Foreskin fibroblast (primary cell): ENCODE measurements at places on chromosomes 5 and 9.

DNA sequence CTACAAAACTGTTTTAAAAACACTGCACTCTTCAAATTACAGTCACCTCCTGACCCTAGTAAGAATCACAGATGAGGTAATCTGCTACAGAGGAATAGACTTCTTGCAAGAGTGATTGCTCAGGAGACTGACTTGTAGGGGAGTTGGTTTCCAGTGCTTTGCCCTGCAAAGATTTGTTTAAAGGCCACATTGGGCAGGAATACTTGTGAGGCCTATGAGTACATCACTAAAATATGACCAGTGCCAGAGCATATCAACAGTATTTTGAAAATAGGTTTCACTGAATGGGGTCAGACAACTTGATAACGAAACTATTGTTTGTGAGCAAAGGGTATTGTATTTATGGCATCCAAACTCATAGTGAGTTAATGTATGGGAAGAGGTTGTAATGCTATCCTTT is 21.5 kb upstream of the CTNND2 start:
- no peak for DNase-seq

DNA sequence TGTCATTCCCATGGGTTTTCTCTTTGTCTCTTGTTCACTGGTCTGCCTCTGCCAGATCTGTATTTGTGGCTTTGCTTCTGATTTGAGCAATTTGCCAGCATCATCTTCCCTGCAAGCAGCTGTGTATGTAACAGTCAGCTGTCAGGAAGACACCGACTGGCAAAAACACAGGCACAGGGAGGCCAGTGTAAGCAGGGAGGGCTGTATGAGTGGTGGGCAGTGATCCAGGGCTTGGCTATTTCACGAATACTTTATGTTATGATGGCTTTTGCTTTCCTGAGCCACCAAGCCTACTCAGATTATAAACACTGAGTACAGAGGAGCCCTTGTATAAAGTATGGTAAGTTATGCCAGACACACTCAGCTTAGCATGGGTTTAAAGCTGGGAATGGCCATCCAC is 11.6 kb downstream of the BNIP1 start:
- DNase-seq, result no peak

GRCh38 chr5:122141751-122142150 is 12.4 kb downstream of the ZNF474 start:
- DNase-seq, result peak; percentile 41

DNA sequence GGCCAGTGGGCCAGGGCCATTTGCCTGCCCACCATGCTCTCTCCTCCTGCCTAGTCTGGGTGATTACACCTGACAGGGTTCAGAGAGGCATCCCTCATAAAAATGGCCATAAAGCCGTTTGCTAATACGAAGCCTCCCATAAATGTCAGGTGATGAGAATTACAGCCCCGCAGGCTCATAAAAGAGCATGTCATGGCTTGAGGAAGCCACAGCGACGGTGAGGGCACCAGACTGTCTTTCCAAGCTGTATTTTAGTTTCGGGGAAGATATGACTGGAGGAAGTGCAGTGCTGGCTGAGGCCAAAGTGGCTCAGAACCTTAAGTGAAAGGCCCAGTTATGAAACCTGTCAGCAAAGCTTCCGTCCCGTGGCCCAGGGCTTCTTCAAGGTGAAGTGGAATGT is 18.5 kb upstream of the TCERG1 start:
- no peak for DNase-seq

DNA sequence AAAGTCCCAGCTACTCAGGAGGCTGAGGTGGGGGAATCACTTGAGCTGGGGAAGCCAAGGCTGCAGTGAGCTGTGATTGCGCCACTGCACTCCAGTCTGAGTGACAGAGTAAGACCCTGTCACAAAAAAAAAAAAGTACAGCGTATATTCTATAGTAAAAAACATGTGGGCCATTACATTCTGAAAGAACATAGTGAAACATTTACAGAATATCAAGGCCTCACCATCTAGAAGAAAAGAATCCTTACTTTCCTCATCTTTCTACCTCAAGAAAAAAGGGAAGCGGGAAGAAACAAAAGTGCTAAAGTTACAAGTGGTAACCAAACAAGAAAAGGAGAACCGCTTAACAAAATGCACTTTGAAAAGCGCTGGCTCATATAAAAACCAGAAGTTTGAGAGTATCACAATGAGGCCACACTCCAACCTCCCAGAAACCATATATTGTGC is 5.7 kb upstream of the SYK start:
- no peak for DNase-seq

DNA sequence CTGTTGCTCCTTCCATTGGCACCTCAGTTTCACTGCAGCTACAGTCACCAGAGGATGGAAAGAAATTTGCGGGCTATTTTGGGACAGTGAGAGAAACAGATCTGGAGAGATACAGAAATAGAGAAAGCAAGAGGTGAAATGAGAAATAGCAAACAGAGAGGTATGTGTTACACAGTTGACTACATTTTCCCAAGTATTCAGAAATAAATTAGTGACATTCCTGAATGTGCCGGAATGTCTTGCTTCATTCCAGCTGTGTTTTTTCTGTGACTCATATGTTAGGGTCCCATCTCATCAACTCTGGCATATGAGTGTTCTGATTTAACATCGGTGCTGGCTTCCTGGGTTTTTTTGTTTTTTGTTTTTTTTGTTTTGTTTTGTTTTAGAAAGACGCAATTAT is 63.8 kb upstream of the ZNF462 start:
- peak; percentile 78 for DNase-seq

GRCh38 chr5:125401724-125402622 is 655.5 kb upstream of the ZNF608 start:
- DNase-seq, result no peak

DNA sequence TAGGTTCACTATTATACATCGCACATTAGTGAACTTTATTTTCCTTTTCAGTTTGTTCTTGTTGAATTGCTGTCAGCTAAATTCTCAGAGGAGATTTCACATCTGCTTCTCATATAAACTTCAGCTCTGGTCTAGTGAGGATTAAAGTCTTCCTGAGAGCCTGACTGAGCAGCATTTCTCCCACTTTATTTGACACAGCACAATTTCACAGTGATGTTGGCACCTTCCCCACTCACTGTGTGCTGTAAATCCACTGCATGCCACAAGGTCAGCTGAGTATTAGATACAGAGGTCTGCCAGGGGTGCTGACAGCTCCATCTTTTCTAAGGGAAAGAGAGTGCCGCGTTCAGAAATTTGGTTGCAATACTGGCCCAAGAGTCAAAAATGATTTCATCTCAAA is 567.4 kb downstream of the PRR16 start:
- peak; percentile 33 for DNase-seq

DNA sequence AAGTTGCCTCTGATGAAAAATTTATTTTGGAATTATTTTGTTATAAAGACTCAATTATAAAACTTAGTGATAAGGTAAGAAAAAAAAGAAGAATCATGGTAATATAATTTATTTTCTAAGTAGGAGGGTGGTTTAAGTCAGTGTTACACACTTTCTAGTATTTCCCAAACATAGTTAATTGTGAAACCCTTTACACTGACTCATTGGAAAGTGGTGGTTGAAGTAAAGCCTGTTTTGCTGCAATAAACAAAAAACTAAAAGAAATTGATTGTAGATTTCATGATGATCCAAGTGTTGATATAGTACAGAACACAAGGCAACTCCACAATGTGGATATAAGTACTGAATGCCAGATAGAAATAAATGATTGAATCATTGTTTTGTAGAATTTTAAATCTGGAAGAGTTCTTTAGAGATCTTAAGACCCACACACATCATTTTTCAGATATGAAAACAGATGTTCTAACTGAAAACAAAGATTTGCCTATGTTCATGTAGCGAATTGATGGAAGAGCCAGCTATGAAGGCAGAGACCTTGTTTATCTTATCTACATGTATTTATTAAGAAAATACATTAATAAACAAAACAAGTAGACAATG is 539.8 kb downstream of the PRELID2 start:
- no peak for DNase-seq

GRCh38 chr9:105832096-105832710 is 137.9 kb downstream of the TMEM38B start:
- DNase-seq, result no peak

DNA sequence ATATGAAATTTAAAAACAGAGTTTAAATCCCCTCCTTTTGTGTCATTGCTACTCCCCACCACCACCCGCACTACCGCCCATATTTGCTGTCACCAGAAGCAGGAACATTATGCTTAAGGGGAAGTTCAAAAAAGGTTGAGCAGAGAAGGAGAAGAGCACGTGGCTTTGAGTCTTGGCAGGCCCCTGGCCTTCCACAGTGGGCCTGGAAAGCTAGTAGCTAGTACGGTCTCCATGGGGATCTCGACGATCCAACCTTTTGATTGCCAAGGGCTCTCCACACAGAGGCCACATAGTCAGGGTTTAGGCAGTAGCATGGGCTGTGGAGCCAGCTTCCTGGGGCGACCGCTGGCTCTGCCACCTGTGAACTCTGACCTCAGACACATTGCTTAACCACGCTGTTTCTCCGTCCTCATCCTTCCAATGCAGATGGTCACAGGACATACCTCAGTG is 90.1 kb downstream of the GOLPH3 start:
- DNase-seq, result no peak

DNA sequence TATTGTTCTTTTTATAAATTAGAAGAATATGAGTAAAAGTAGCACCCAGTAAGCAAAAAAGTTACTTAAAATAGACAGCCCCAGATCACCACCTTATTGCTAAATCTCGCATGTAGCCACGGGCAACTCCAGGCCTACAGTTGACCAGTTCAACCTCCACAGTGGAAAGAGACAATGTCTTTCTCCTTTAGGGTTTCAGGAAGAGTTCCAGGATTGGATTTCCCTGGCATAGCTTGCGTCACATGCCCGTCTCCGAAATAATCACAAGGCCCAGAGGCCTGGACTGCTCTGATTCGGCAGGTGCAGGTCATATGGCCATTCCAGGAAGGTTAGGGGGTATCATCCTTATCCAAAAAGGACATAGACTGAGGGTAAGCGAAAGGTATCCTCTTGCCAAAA is 9.9 kb upstream of the PFDN1 start:
- DNase-seq, result no peak

- DNase-seq, result no peak
Measured at GRCh38 chr5:145441228-145441627, 393.9 kb downstream of the PRELID2 start.

DNA sequence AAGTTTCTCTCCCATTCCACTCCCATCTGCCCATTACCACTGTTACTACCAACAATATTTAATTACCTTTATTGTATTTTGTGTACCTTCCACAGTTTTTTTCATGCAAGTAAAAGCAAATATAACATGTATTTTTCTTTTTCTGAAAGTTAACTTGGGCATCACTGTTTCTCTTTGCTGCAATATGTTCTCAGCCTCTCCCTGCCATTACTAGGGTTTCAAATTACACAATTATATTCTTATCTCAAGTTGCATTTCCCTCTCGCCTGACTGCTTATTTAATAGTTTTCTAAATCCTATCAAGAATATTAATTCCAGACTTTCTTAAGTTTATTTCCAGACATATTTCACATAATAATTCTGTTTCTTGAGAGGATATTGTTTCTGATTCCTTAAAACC is 46.9 kb upstream of the GAS1 start:
- DNase-seq, result peak; percentile 41

DNA sequence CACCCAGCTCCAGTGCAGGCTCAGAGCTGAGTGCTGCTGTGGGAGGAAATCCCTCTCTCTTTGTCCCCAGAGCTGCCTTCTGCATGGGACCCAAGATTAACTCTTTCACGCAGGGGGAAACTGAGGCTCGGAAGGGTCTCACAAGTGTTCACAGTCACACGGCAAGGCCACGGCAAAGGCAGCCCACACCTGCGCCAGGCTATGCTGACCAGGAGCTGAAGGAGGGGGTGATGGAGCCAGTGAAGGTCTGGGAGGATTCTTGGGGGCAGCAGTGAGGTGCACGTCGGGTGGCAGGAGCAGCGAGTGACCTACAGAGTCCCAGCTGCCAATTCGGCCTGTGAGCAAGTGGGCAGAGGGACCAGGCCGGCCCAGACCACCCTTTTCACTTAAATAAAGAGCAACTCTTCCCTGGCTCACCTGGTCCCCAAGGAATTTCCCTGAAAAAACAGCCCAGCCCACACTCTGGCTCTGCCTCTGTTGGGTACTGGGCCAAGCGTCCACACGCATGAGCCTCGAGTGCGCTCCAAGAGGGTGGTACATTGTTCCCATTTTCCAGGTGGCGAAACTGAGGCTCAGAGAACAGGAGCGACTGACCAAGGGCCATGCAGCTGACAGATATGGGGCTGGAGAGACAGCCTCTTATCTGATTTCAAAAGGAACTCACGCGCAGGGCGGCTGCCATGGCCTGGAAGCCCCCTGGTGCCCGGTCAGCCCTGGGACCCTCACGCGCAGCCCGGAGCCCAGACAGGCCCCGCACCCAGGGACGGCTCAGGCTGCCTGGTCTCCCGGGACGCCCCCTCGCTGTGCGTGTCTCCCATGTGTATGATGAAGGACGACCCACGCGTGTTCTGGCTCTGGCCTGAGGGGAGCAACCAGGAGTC is 28.2 kb downstream of the SARDH start:
- no peak for DNase-seq

DNA sequence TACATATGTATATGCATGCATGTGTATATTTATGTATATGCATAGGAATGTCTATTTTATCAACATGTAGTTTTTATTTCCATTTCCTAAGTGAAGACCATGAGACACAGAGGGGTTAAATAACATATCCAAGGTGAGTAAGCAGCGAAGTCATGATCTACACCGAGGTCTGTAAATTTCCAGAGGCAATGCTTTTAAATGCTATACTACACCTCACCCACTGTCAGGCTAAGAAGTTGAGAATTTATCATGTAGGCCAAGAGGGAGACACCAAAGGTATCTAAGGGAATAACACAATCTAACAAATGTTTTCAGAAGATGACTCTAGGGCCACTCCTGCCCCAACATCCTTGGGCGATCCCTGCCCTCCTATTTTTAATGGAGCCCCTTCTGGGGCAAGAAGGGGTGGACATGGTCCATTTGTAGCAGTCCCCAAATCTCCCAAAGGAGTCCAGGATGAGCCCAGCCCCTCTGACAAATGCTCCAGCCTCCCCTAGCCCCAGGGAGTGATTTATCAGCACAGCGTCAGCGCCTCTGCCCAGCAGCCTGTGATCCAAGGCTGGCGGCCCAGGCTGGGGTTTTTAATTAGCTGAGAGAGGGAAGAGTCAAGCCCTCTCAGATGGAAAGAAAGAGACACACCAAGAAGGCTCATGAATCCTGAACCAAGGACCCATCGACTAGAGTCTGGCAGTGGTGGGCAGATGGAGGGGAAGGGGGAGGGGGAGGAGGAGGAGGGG is 339.9 kb downstream of the ASTN2 start:
- DNase-seq, result no peak

DNA sequence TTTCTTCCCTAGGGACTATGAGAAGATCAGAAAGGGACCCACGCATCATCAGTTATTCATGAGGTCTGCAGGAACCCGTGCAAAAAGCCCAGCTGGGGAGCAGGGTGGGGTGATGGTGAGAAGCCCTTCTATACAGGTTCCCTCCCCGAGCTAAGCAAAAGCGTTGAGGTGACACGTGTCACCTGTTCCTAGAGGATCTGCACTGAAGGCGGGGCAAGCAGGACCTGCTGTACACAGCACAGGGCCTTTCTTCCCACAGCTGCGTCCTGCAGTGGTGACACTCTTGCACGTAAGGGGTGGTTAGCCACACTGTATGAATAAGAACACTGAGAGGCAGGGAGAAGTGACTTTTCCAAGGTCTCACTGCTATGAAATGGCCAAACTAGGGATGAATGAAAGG is 37.2 kb upstream of the SH3PXD2B start:
- DNase-seq, result no peak

GRCh38 chr5:127063257-127063913 is 9.9 kb downstream of the C5orf63 start:
- DNase-seq, result no peak

GRCh38 chr5:14678773-14679334 is 14.3 kb downstream of the OTULIN start:
- no peak for DNase-seq

GRCh38 chr5:916441-917293 is 24.0 kb downstream of the TRIP13 start:
- DNase-seq, result no peak

- peak; percentile 96 for DNase-seq
Measured at GRCh38 chr5:138465261-138466124, at the start of gene EGR1. Gene EGR1 (plus strand): TSS chr5:138465479. CDS start chr5:138465762, 283 bp downstream.
